ENCODE measurements at places on chromosomes 1 and 21.

DNA sequence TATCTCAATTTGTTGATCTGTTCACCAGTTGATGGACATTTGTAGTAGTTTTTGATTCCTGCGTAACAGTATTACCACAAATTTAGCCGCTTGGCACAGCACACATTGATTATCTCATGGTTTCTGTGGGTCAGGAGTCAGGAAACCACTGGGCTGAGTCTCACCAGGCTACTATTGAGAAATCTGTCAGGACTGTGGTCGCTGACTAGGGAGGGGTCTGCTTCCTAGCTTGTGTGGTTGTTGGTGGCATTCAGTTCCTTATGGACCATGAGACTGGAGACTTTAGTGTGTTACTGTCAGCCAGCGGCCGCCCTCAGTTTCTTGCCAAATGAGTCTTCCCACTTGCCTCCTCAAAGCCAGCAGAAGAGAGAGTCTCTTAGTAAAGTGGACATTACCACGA is 9.8 kb downstream of the PEX14 start:
- no peak for DNase-seq

DNA sequence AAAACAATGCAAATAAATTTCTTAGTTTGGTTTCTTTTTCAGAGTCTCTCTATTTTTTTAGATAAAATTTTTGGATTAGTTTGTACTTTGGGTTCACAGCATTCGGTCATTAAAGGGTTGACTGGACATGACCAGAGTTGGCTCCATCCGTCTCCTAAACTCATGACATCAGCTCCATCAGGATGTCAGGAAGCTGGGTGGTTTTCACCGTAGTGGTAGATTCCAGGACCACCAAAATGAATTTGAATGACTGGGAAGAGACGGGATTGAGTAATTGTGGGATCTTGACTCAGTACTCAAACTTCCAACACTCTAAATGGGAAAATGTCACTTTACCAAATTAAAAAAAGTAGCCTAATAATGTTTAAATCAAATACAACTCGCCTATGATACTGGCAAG is 279.2 kb upstream of the DUSP10 start:
- DNase-seq, result no peak

- no peak for DNase-seq
Measured at GRCh38 chr1:31834501-31834900, 18.7 kb upstream of the SPOCD1 start.

DNA sequence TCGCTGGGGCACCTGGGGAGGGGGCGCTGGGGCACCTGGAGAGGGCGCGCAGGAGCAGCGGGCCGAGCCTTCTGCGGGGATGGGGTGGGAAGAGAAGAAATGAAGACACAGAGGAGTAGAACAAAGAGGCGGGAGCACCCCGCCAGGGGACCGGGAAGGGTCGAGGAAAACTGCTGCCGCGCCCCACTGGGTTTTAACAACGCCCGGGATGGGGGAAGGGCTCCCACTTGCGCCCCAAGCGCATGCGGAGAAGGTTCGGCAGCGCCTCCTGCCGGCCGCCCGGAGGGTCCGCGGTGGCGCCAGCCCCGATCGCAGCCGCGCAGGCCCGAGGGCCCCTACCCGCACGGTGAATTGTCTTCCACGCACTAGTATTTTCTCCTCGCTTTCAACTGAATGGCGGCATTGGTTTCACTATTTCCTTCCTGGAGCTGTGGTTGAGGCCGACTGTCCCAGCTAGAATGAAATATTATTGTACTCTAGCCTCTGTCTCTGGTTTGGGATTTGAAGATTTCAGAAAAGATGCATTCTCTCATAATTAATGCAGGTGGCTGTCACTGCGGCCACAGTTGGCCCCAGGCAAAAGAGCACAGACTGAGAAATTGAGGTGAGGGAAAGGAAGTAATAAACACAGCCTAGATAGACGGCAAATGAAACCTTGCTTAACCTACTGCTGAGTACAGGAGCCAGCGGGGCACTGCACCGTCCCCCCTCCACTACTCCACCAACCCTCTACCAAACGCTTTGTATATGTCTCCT is 57.3 kb downstream of the MAB21L3 start:
- DNase-seq, result peak; percentile 79

- no peak for DNase-seq
Measured at GRCh38 chr1:33232716-33233115, 23.6 kb upstream of the ZNF362 start.

DNA sequence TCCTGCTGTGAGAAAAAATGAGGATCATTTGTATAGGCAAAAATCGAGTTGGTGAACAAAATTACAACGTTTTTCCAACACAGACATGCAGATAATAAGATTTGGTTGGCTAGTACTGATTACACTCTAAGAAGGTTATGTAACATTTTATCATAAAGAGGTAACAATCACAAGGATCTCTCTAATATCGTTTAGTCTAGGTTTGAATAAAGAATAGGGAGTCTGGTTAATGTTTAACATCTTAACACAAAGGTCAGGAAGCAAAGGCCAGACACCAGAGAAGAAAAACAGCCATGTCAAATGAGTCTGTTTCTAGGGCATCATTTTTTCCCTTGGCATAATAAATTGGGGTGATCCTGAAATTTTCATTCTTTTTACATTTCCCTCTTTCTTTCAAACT is 207.4 kb upstream of the CHRM3 start:
- no peak for DNase-seq

DNA sequence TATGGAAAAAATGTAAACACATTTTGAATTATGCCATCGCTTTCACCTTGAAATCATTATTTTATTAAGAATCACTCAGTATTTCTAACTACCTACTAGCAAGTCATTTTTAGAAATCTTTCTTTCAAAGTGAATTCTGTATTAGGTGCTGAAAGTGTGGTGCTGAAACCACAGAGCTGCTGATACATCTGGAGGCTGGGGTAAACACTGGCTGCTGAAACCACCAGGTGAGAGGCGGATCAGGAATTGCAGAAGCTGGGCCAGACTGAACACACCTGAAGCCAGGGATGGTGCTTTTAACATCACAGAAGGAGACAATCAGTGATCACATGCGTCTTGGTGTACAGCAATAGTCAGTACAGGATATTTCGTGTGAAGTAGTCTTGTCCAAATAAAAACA is 42.2 kb upstream of the KCNE1 start:
- no peak for DNase-seq

- DNase-seq, result no peak
Measured at GRCh38 chr1:203100516-203100869, 14.7 kb upstream of the MYOG start.

- DNase-seq, result no peak
Measured at GRCh38 chr1:217469983-217470382, 160.9 kb downstream of the GPATCH2 start.

DNA sequence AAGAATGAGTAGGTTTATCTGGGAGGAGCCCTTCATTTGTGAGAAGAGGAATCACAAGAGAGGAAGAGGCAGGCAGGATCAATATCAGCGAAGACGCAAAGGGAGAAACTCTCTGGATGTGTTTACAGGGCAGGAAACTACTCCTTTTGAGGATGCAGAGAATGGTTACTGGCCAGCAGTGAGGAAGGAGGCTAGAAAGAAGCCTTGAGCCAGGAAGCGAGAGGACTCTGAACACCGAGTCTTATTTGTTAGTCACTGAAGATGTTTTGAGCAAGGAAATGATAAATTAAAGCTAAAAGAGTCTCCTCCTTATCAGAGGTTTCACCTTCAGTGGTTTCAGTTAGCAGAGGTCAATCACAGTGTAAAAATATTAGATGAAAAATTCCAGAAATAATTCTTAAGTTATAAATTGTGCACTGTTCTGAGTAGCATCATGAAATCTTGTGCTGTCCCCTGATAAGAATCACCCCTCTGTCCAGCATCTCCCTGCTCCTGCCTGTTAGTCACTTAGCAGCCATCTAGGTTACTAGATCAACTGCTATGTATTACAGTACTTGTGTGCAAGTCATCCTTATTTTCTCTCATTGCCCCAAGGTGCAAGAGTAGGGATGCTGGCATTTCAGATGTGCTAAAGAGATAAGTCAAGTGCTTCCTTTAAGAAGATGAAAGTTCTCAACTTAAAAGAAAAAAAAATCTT is 43.5 kb downstream of the WLS start:
- DNase-seq, result no peak
